ENCODE measurements at places on chromosomes 6 and 20.

- no peak for DNase-seq
These were observed 210.0 kb upstream of the CST7 start for GRCh38 chr20:24738981-24739633.

DNA sequence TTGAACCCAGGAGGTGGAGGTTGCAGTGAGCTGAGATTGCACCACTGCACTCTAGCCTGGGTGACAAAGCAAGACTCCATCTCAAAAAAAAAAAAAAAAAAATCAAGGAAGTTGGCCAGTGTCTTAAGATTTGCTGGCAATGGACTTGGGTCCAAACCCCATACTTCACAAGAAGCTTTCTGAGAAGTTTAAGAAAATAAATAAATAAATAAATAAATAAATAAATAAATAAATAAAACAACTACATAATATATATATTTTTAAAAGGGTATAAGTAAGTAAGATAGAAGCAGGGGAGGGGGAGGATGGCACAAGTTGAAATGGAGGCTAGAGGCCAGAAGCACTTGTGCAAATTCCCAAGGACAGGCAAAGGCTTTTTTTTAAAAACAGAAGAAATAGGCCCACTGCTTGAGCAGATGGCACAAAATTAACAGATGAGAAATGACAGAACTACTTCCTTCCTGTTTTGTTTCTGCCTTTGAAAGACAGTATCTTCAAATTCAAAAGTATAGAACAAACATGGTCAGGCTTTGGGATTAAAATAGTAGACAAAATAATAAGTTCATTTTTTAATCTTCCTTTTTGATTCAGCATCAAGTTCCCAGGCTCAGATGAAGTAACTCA is 287.7 kb downstream of the ALDH8A1 start:
- no peak for DNase-seq

- no peak for DNase-seq
These were observed 236.8 kb upstream of the MAN1A1 start for GRCh38 chr6:119586250-119586882.

GRCh38 chr6:79498842-79499241 is 38.4 kb downstream of the LCA5 start:
- DNase-seq: no peak

DNA sequence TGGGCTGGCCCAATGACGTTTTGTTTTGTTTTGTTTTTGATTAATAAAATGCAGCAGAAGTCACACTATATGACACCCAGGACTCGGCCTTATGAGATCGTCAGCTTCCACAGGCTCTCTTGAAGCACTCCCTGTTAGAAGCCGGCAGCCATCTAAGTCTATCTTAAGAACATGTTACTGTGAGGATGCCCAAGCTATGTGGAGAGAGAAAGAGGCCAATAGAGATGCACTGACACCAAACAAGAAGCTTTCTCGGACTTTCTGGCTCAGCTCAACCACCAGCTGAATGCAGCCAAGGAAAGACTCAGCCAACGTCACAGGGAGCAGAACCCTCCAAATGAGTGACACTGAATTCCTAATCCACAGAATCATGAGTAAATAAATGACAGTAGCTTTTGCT is 14.0 kb downstream of the SGK1 start:
- DNase-seq: no peak

- DNase-seq: no peak
These were observed 7.1 kb downstream of the RREB1 start for GRCh38 chr6:7114744-7115458.

GRCh38 chr6:116536216-116536621 is 9.3 kb downstream of the TRAPPC3L start:
- no peak for DNase-seq

GRCh38 chr6:12258591-12259075 is 31.5 kb upstream of the EDN1 start:
- no peak for DNase-seq

DNA sequence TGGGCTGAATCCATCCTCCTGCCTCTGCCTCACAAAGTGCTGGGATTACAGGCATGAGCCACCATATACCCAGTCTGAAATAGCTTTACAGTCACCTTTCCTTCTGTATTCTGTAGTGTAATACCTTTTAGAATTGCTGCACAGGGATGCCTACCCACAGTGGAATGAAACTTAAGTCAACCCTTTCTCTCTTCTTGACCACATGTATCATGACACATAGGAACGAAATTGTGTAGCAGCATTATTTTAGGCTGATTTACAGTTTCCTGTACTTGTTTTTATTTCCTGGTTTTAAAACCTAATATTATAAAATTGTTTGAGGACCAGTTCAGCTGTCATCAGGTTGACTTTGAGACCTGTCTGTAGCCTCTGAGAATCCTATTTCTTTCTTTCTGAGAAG is 297.8 kb downstream of the ZFAND3 start:
- no peak for DNase-seq

- DNase-seq: no peak
These were observed 300.1 kb downstream of the CDH26 start for GRCh38 chr20:60258255-60258863.

- DNase-seq: no peak
These were observed 1.3 kb downstream of the PCNA start for GRCh38 chr20:5118220-5119142.

DNA sequence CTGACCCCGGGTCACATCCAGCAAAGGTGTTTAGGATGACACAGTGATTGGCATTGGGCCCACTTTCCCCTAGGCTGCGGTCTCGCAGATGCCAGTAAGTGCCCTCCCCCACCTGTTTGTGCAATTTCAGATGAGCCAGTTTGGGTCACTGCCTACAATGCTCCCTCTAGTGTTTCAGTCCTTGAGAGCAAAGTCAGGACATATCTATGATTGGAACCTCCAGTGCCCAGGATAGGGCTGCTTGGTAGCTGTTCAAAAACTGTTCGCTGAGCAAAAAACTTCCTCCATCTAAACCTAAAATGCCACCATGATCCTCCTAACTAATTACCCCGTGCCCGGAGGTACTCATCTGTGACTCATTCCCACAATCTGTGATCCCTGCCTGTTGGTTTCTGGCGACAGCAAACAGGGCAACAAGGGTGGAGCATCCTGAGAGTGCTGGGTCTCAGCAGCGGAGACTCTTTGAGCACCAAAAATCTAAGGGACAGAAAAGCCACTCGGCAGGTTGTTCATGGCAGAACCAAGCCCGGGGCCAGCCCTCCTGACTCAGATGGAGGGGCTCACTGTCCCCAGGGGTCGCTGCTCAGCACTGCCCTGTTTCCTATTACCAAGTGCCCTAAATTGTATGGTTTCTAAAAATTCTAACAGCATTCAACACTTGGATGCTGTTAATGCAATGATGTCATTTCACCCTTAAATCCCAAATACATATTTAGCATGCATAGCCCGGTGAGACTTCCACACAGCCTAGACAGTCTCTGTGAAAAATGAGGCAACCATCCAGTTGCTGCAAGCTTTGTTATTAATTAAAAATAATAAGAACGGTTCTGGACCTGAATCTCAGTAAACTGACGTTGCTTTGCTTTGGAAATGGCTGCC is 5.0 kb downstream of the VSX1 start:
- no peak for DNase-seq

GRCh38 chr6:146341493-146342230 is 202.0 kb upstream of the RAB32 start:
- no peak for DNase-seq

DNA sequence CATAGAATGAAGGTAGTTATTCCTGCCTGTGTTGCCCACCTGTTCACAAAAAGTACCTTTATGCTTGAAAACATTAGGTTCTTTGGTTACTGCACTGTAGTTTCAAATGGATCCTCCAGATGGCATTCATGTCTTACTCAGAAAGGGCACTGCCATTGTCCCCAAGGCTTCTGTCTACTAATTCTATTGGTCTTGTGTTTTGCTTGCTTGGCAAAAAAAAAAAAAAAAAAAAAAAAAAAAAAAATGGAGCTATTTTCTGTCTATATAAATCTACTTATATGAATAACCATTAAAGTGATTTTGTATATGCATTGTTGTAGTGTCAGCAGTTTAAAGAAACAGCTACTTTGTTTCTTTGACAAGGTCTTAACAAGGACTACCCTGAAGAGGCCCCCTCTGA is 12.7 kb upstream of the EFHC1 start:
- no peak for DNase-seq

DNA sequence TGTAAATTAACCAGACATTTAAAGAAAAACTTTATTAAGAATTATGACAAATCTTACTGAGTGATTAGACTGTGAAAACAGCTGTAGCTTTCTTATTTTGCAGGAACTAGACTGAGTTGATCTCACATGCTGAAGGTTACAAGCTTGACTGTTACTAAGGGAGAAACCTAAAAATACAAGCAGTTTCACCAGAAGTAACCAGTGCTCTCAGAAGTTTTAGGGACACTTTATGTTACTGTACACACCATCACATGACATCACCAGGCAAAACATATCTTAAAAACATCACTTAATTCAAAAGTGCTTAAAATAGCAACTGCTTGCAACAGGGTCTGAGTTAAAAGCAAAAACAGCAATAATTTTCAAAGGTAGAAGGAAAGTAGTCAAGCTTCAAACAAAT is 5.4 kb downstream of the FBXO30 start:
- no peak for DNase-seq

GRCh38 chr20:36599912-36600345 is 5.7 kb upstream of the RAB5IF start:
- no peak for DNase-seq

DNA sequence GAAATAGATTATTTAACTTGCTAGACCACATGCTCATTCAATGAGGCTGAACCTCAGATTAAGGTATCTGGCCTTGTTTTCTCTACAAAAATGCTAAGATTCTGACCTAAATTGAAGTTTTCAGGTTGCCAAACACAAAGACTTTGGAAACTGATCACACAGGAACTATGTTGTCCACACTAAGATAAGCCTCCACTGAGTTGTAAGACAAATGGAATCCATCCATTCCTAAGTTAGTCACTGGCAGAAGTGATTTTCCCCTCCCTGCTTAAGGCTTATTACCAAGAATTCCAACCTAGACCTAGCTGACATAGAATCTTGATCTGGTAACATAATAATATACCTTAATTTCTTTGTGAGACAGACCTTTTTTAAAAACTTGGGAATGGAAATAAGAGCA is 608.1 kb downstream of the TENT5A start:
- DNase-seq: no peak

GRCh38 chr6:79737172-79737571 is 106.0 kb downstream of the SH3BGRL2 start:
- no peak for DNase-seq

DNA sequence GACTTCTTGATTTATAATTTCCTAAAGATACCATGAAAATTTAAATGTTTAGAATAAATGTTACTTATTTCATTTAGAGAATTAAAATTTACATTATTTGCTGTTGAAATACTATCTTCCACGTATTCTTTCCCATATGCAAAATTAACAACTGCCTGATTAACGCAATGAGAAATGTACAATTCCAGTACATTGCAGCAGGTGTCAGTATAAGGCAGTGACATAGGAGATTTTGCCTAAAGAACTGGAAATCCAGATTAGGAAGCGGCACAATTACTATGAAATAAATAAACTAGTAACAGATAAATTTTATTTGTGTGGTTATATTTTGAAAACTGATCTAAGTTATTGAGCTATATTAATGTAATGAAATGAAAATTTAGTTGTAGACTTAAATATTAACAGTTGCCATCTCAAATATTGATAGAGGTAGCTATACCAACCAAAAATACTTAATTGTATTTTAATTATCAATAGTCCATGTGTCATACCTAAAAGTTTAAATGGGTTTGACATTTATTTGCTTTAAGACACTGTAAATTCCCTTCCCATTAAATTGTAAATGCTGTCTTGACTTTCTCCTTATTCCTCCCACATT is 300.2 kb downstream of the UTRN start:
- DNase-seq: no peak

- no peak for DNase-seq
These were observed 901.7 kb upstream of the CITED2 start for GRCh38 chr6:140276133-140276532.

DNA sequence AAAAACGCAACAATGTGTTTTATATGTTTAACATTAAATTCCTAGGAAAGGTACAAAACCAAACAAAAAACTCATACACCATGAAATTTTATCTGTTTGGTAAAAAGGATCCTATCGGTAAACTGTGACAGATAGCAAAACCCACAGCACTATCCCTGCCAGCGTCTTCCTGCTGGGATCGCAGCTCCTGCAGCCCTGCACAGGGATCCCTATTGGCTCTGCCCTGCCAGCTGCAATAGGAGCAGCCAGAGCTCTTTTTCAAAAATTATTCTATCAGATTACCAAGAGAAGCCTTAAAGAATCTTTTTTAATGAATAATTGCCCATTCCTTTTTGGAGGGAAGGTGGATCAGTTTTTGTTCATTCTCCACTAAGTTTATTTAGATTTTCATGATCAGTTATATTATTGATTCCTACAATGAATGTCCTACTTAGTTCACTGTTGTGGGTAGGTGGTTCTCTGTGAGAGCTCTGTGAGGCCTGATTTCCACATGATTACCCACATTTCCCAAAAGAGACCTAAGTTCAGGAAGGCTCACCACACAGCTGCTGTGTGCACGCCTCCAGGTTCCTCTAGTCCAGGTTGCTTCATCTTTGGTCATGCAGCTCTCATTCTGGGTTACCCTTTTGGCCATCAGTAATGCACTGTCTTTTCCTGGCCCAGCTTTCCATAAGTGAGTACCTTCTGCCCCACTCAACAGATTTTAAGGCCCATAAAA is 293.8 kb downstream of the FRK start:
- DNase-seq: no peak

- DNase-seq: no peak
These were observed 12.3 kb downstream of the MAP3K7 start for GRCh38 chr6:90574610-90575009.

GRCh38 chr6:153442096-153442495 is 311.0 kb upstream of the RGS17 start:
- DNase-seq: no peak

- DNase-seq: no peak
These were observed 77.3 kb downstream of the CHD6 start for GRCh38 chr20:41540918-41541317.

- DNase-seq: no peak
These were observed 2.9 kb upstream of the HIVEP1 start for GRCh38 chr6:12009180-12009685.
